ENCODE measurements at places on chromosomes 1 and 21.

DNA sequence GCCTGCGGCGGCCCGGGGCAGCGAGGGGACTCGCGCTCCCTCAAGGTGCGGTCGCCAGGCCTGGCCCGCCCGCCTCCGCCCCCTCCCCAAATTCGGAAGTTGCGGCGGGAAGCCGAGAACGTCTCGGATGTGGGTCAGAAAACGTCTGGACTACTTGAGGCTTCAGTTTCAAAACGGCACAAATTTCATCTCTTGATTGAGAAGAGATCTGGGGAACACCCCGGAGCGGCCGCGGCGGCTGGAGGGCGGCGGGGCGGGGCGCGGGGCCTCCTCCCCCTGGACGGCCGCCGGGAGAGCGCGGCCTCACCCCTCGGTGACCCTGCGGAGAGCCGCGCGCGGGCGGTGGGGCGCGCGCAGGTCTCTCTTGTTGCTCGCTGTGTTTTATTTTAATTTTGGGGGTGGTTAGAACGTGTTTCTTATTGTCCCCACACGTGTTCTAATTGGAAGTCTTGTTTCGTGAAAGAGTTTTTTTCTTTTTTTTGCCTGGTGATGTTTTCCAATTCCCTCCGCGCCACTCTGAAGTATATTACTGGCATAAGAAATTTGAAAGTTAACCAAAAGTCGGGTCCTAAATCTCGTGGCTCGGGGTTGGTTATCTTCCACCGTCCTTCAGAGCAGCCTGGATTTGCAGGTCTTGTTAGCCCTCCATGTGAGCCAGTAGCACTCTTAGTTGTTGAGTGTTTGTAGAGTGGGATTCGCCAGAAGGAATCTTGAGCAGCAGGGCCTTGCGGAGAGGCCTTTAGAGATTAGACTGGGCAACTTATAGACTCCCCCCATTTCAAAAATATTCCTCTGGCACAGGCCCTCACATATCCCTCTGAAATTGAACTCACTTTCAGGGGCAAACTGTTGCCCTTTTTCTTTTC is 749 bp downstream of the PCBP3 start:
- H3K4me1 ChIP-seq, result no peaks in the 10 kb centered on the region
- H3K27me3 ChIP-seq, result no peaks in the 10 kb centered on the region
- no peak overlapping the region for H3K4me3 ChIP-seq
- no peak for DNase-seq
- no peak overlapping the region for H3K27ac ChIP-seq

- no peak overlapping the region for H3K4me3 ChIP-seq
- no peaks in the 10 kb centered on the region for H3K27me3 ChIP-seq
- no peaks in the 10 kb centered on the region for H3K36me3 ChIP-seq
- no peak for DNase-seq
- H3K4me1 ChIP-seq, result peaks cover 7% of the 10 kb centered on the region
These were observed 7.2 kb downstream of the RO60 start for GRCh38 chr1:193066606-193067005.

DNA sequence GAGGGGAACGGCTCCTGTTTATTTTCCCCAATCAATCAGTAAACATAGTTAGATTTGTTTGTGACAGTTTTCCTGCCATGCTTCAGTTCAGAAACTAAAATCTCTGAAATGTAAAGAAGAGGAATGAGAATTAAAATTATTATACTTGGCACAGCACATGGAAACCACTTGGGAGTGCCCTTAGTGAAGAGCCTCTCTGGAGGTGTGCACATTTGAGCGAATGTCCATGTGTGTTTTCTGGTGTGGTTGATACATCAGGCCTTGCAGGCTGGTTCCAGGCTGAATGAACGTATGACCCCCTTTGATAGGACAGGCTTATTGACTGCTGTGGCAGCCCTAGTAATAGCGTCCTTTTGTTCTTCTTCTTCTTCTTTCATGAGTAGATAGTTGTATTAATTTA is 27.1 kb downstream of the C4BPA start:
- no peak overlapping the region for H3K4me3 ChIP-seq
- DNase-seq, result no peak
- no peak overlapping the region for H3K27ac ChIP-seq
- no peaks in the 10 kb centered on the region for H3K4me1 ChIP-seq

- H3K27ac ChIP-seq, result peak overlapping the region; percentile 100
- DNase-seq, result no peak
- peak overlapping the region; percentile 30 for H3K4me3 ChIP-seq
- no peaks in the 10 kb centered on the region for H3K36me3 ChIP-seq
- H3K4me1 ChIP-seq, result peaks cover 15% of the 10 kb centered on the region
These were observed 567 bp downstream of the PMVK start for GRCh38 chr1:154935749-154936554.

DNA sequence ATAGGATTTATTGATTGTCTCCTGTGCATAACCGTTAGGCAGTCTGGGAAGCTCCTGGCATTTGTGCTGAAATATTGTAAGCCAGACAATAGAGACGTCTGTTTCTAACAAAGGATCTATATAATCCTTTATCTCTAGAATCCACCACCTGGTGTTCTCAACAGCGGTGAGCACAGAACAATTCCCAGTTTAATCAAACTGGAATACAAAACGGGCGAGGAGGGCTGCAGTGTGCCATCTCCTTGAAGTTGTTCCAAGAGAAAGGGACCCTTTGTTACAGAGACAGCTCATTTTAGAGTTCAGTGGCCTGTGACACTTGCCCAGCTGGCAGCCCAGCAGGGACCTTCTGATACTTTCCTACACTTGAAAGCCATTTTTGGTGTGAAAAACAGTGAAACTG is 162.8 kb upstream of the IVNS1ABP start:
- no peaks in the 10 kb centered on the region for H3K27me3 ChIP-seq
- H3K4me1 ChIP-seq, result peaks cover 16% of the 10 kb centered on the region
- no peak for DNase-seq
- no peak overlapping the region for H3K4me3 ChIP-seq
- no peak overlapping the region for H3K27ac ChIP-seq

DNA sequence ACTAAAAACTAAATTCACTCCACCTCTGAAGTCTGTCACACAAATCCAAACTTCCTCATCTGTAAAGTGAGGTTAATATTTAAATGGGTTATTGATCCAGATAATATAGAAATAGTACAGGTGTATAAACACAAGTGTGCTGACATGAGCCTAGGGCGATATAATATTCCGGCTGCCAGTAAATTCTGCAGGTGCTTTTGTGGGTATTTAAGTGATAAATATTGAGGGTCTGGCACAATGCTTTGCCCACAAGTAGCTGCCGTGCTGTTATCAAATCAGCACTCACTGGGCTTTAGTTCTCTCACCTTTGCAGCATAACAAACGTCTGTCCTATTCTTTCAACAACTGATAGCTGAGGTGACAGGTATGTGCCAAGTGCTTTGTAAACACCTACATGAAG is 7.6 kb downstream of the PABPC4 start:
- peaks cover 32% of the 10 kb centered on the region for H3K36me3 ChIP-seq

- H3K4me3 ChIP-seq, result no peak overlapping the region
- H3K27ac ChIP-seq, result no peak overlapping the region
- no peak for DNase-seq
- peaks cover 47% of the 10 kb centered on the region for H3K4me1 ChIP-seq
- no peaks in the 10 kb centered on the region for H3K27me3 ChIP-seq
These were observed 2.8 kb upstream of the RAP1GAP start for GRCh38 chr1:21671915-21672314.

GRCh38 chr1:89350298-89350697 is 13.6 kb upstream of the GBP6 start:
- no peaks in the 10 kb centered on the region for H3K27me3 ChIP-seq
- H3K4me3 ChIP-seq, result no peak overlapping the region
- no peak overlapping the region for H3K27ac ChIP-seq
- no peaks in the 10 kb centered on the region for H3K4me1 ChIP-seq
- H3K36me3 ChIP-seq, result no peaks in the 10 kb centered on the region

DNA sequence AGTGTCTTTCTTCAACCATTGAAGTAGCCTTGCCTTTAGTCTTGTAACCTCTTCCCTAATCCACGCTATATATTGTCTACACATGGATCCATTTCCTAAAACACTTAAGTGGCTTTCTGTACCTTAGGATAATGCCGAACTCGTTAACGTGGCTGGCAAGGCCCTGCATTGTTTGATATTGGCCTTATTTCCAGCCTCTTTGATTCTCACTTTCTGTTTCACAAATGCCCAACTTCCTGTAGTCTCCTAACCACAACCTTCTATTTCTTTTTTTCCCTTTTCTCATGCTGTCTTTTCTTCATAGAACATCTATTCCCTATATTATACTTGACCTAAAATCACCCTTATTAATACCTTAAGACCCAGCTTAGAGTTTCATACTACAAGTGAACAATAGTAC is 536.0 kb downstream of the LMO4 start:
- H3K27me3 ChIP-seq, result no peaks in the 10 kb centered on the region
- no peaks in the 10 kb centered on the region for H3K4me1 ChIP-seq
- DNase-seq, result no peak
- no peak overlapping the region for H3K4me3 ChIP-seq
- H3K27ac ChIP-seq, result no peak overlapping the region
- no peaks in the 10 kb centered on the region for H3K36me3 ChIP-seq

- H3K36me3 ChIP-seq, result no peaks in the 10 kb centered on the region
- no peaks in the 10 kb centered on the region for H3K27me3 ChIP-seq
- H3K4me3 ChIP-seq, result no peak overlapping the region
- no peak overlapping the region for H3K27ac ChIP-seq
- no peaks in the 10 kb centered on the region for H3K4me1 ChIP-seq
These were observed 75.1 kb upstream of the GRIK1 start for GRCh38 chr21:30014886-30015285.

DNA sequence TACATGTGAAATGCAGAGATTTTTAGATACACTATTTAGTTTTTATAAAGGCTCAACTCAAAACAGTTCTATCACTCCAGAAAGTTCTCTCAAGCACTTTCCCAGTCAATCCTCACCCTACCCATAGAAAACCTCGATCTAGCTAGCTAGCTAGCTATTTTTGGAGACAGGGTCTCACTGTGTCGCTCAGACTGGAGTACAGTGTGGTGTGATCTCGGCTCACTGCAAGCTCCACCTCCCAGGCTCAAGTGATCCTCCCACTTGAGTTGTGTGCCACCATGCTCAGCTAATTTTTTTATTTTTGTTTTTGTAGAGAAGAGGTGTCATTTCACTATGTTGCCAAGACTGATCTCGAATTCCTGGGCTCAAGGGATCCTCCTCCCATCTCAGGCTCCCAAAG is 236.9 kb downstream of the RERE start:
- no peaks in the 10 kb centered on the region for H3K27me3 ChIP-seq
- H3K36me3 ChIP-seq, result no peaks in the 10 kb centered on the region
- peaks cover 12% of the 10 kb centered on the region for H3K4me1 ChIP-seq
- no peak overlapping the region for H3K27ac ChIP-seq

- H3K36me3 ChIP-seq, result no peaks in the 10 kb centered on the region
- no peak for DNase-seq
- H3K27ac ChIP-seq, result no peak overlapping the region
- no peaks in the 10 kb centered on the region for H3K4me1 ChIP-seq
These were observed 94.7 kb downstream of the LIPI start for GRCh38 chr21:14116080-14116481.

DNA sequence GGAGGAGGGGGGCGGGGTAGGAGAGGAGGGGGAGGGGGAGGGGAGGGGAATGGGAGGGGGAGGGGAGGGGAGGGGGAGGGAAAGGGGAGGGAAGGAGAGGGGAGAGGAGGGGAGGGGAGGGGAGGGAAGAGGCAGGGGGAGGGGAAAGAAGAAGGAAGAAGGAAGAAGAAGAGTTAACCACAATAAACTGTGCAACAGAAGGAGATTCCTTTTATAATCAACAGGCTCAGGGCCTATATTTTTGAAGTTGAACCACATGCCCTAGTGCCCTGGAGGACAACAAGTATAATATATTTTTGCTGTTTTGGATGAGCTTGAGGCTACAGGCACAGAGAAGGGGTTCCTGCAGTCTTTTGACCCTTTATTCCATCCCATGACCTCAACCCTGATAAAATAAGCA is 228.2 kb upstream of the IRF2BP2 start:
- no peaks in the 10 kb centered on the region for H3K27me3 ChIP-seq
- no peak overlapping the region for H3K4me3 ChIP-seq
- H3K27ac ChIP-seq, result no peak overlapping the region
- no peak for DNase-seq
- H3K36me3 ChIP-seq, result no peaks in the 10 kb centered on the region

DNA sequence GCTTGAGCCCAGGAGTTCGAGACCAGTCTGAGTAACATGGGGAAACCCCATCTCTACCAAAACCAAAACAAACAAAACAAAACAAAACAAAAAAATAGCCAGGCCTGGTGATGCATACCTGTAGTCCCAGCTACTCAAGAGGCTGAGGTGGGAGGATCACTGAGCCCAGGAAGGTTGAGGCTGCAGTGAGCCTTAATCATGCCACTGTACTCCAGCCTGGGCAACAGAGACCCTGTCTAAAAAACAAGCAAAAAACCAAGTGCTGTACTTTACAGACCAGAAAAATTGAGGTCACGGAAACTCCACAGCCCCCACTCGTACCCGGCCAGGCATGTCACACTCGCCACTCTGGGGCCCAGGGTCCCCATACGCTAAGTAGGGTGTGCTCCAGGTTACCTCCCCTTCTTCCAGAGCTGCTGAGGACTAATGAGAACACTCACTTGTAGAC is 22.9 kb downstream of the ATP2B4 start:
- peak overlapping the region; percentile 96 for H3K27ac ChIP-seq
- H3K4me1 ChIP-seq, result peaks cover 37% of the 10 kb centered on the region
- no peak for DNase-seq
- H3K4me3 ChIP-seq, result no peak overlapping the region
- H3K27me3 ChIP-seq, result no peaks in the 10 kb centered on the region

DNA sequence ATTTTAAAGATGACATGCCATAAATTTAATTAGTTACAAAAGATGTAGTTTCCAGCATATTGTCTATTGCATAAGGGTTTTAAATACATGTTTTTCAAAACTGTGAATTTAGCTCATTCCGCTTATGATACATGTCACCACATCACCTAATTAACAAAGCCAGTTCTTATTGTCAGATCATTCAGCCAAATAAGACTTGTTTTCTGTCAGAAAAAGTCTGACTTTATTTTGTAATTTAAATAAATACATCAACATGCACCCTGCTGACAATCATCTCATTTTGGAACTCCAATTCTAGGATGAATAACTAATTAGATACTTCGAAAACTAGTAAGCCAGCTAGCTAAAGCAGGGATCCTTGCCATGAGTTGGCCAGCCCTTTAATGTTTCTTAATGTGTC is 110.9 kb upstream of the APP start:
- no peak for DNase-seq
- no peaks in the 10 kb centered on the region for H3K4me1 ChIP-seq
- no peak overlapping the region for H3K27ac ChIP-seq
- H3K27me3 ChIP-seq, result no peaks in the 10 kb centered on the region
- H3K4me3 ChIP-seq, result no peak overlapping the region

- H3K4me3 ChIP-seq, result no peak overlapping the region
- H3K27ac ChIP-seq, result no peak overlapping the region
- H3K4me1 ChIP-seq, result no peaks in the 10 kb centered on the region
These were observed 74.9 kb downstream of the DNAH14 start for GRCh38 chr1:225004396-225004795.

- no peak overlapping the region for H3K4me3 ChIP-seq
- no peak overlapping the region for H3K27ac ChIP-seq
- no peak for DNase-seq
- no peaks in the 10 kb centered on the region for H3K4me1 ChIP-seq
- no peaks in the 10 kb centered on the region for H3K36me3 ChIP-seq
- no peaks in the 10 kb centered on the region for H3K27me3 ChIP-seq
These were observed 8.1 kb downstream of the GABPA start for GRCh38 chr21:25742900-25743299.
